ENCODE measurements at places on chromosomes 5 and 9. TPM values are rescaled to one million over a fixed set of nuclear protein-coding genes. Genes with fewer than 3 reads are reported as not detected.

DNA sequence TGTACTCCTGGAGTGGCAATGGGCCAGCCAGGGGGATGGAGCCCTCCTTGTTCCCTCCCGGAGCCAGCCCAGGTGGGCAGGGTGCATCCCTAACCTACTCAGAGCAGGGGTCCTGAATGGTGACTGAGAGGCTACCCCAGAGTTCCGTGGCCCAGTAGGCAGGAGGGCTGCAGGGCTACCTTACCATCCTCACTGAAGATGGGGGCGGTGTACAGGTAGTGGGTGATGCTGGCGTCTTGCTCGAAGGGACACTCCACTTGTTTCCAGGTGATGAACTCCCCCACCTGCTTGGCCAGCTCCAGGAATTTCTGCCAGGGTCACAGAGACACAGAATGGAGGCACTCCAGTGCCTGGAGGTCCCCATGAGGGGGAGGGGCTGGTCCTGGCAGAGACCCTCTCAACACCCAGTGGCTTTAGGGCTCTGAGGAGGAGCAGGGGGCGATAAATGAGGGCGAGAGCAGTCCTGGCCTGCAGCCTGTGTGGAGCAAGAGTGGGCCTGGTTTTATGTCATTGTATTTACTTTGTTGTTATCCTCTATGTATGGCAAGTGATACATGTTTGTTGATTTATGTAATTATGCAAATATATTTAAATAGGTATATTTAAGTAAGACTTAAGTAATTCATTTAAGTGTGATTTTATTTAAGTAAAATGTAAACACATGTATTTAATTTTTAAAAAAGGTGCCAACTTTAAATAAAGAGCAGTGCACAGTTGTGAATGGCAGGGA is 39.9 kb upstream of the RNF130 start:
- DNase-seq, result no peak

- DNase-seq, result no peak
Observed at GRCh38 chr5:115815693-115816225, 700 bp downstream of the CDO1 start.

DNA sequence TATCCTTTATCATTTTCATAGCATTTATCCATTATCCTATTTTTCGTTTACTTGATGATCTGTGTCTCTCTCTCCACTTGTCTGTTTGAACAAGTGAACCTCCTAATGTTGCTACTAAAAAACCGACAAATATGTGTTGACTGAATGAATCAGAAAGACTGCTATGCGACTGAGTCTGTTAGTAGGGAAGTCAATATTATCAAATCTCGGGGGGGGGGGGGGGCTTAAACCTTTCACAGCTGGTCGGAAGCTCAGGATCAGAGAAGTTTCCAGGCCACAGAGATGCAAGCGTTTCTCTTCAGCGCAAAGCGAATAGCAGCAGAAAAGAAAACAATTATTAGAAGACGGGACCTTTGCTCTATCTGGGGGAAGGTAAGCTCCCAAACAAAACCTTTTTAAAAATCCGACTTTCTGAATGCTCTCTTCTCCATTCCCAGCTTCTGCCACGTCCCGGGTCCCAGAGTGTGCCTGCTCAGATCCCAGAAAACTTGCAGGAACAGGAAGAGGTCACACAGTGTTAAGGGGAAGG is 412 bp downstream of the RIOK2 start:
- DNase-seq, result no peak

Gene LEAP2
- 0.55 TPM for total RNA-seq

DNA sequence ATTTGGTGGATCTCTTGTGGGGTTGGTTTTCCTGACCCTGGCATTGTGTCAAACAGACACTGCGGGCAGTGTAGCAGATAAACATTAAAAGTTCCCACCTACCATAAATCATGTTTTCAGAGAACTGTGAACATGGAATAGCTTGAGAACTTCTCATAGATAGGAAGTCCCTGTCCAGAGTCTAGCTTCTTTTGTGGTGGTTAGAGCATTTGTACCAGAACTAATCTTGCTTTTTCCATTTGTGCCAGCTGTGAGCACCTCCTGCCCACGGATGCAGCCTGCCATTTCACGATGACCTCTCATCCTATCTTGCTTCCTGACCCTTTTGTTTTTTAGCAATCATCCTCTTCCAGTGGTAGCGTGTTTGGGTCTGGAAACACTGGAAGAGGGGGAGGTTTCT is 61.4 kb downstream of the FAM78A start:
- DNase-seq, result no peak

Gene GPR151
- not detected for total RNA-seq

DNA sequence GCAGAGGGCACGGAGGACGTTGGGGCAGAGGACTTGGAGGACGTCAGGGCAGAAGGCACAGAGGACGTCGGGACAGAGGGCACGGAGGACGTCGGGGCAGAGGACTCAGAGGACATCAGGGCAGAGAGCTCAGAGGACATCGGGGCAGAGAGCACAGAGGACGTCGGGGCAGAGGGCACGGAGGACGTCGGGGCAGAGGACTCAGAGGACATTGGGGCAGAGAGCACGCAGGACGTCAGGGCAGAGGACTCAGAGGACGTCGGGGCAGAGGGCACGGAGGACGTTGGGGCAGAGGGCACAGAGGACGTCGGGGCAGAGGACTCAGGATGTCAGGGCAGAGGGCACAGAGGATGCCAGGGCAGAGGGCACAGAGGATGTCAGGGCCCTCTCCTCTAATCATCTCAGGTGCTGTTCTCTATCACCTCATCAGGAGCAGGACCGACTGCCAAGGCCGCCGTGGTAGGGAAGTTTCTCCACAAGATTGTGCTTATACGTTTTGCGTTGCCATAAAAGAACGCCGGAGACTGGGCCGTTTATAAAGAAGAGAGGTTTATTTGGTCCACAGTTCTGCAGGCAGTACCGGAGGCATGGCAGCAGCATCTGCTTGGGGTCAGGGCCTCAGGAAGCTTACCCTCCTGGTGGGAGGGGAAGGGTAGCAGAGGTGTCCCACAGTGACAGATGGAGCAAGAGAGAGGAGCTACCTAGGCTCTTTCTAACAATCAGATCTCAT is 29.4 kb upstream of the ADAMTS2 start:
- no peak for DNase-seq

- no peak for DNase-seq
Observed at GRCh38 chr9:79334711-79335110, 237.1 kb upstream of the TLE4 start.

- no peak for DNase-seq
Observed at GRCh38 chr5:154783774-154784460, 28.7 kb downstream of the LARP1 start.

GRCh38 chr5:42547141-42547540 is 123.9 kb downstream of the GHR start:
- DNase-seq, result no peak

GRCh38 chr5:57517250-57517649 is 34.6 kb upstream of the ACTBL2 start:
- no peak for DNase-seq

- no peak for DNase-seq
Observed at GRCh38 chr9:124503713-124504529, 3.3 kb downstream of the NR5A1 start.

Gene DMXL1
- total RNA-seq, result 18.0 TPM

GRCh38 chr9:91503673-91504081 is 80.0 kb upstream of the NFIL3 start:
- DNase-seq, result no peak

- no peak for DNase-seq
Observed at GRCh38 chr5:124878583-124879342, 132.3 kb upstream of the ZNF608 start.

Gene FBXO38
- 17.2 TPM for total RNA-seq

- DNase-seq, result no peak
Observed at GRCh38 chr9:91483189-91483691, 59.6 kb upstream of the NFIL3 start.

DNA sequence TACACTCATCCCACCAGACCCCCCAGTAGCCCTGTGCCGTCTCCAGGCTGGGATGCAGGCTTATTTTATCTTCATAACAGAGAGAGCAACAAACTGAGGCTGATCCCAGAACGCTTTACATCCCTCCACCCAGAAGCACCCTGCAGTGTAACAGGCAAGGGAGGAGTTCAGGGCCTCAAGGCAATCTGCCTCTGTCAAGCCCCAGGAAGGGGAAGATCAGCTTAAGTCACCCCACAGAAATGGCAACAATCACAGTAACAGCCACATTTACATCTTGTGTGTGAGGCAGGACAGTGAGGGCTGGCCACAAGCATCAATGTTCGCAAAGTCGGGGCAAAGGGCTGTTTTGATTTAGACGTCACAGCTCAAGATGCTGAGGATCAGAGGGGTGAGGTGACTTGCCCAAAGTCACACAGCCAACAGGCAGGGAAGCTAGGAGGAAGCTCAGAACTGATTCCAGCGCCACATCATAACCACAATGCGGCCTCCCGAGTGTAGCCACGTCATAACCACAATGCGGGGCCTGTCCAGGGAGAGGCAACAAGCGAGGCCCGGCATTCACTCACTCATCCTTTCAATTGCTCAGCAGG is 14.4 kb downstream of the STK10 start:
- no peak for DNase-seq

DNA sequence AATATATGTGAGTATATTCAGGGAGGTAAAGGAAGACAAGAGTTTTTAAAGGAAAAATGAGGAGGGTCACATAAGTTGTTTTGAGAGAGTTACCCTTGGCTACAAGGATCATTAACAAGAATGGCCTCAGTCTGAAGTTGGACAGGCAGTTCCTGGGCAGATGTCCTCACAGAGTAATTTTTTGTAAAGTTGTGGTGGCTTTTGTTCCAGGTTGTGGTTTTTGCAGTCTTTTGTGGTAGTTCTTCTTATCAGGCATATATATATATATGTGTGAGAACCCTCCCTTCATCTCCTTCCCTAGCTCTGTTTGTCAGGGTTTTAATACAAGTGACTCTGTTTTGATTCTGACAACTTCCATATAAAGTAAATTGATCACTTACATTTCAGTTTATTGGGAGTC is 60.0 kb downstream of the CSNK1G3 start:
- no peak for DNase-seq

Gene MYMK
- total RNA-seq, result not detected

DNA sequence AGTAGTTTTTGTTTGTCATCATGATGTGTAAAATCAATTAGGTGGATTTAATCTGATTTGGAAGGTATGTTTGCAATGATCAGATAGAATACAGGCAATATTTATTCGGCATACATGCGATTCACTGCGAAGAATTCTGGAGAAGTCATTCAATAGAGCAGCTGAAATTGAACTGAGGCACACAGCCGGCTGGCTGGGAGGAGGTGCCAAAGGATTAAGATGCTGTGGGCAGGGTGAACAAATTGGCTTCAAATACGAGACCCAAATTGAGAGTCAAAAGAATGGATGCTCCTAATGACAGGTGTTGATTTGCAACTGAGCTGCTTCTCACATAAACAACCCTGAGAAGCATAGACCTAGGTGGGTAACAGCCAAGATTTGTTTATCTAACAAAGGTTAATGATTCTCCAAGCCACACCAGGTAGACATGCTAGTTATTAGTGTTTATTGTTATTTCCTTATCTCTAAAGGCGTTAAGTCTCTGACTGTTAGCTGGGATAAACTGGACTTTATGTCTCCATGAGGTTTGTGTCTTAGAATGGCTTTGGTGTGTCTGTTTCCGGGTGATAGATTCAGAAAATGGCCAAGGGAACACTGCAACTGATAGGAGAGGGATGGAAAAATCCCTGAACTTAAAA is 55.3 kb upstream of the CLINT1 start:
- DNase-seq, result no peak

DNA sequence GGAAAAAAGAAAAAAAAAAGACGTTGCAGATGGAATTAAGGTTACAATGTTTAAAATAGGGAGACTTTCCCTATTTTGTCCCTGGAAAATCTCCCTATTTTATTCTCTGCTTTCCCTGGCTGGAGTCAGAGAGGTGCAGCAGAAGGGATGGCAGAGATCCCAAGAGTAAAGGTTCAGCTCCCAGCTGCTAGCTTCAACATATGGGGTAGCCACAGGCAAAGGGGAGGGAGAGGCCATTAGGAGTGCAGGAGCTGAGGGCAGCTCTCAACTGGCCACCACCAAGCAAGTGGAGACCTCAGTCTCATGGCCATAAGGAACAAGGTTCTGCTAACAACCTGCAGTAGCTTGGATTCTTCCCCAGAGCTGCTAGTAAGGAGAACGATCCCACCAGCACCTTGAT is 367.0 kb upstream of the DAP start:
- DNase-seq, result no peak

DNA sequence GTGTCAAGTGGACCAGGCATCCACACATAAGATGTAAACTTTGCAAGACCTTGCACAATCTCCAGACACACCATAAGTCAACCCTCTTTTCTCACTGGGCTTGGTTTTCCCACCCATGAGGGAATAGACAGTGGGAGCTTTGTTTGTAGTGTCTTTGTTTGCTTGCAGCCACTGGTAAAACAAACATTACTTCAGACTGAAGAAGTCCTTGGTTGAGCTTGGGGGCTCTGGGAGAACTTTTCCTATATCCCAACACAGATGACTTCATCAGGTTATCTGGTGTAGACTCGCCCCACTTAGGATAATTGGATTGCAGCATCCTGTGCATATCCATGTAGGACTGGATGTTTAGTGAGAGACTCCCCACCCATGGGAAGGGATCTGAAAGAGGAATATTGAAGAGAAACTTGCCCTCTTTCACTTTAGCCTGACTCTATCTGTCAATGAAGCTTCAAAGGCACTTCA is 11.5 kb upstream of the ADGRV1 start:
- no peak for DNase-seq

DNA sequence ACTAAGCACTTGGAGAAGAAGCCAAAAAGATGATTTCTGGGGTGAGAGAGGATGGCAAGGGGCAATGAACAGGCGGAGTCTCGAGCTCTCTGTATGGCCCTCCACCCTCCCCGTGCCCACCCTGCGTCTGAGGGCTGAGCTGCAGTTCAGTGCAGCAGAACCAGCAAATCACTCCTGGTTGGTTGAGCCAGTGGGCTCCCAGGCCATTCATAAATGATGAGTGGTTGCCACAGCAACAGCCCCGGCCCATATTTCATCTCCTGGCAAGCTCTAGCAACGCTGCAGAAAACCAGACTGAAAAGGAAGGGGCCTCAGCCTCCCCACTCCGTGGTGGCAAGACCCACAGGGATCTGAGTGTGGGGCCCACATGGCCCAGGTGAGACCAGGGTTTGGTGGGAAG is 93.8 kb upstream of the PPP1R26 start:
- DNase-seq, result no peak

DNA sequence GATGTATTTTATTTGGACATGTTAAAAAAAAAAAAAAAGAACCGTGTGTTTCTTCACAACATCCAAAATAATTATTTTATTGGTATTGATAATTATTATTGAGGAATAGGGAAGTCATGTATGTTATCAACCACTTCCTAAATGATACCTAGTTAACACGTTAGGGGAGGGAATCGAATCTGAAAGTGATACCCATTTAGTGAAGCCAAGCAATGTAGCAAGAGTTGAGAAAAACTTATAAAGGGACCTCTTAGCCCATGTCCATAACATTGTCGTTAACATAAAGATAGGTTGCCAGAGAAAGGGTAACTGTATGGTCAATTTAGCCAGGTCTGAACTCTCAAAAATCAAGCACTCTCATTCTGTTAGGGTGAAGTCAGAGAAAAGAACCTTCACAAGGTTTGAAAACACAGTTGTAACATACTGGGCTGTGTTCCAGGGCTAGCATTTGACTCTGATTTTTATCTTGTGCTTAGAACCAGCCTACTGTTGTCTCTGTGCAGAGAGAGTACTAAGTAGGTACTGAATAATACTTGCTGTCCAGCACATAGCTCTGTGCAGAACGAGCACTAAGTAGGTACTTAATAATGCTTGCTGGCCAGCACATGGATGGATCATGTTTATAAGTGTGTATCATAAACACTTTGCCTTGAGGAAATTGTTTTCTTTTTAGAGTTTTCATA is 60.4 kb downstream of the GHR start:
- no peak for DNase-seq

All from pancreas (tissue), 10 donors.